ENCODE measurements at places on chromosomes 1 and 21.

DNA sequence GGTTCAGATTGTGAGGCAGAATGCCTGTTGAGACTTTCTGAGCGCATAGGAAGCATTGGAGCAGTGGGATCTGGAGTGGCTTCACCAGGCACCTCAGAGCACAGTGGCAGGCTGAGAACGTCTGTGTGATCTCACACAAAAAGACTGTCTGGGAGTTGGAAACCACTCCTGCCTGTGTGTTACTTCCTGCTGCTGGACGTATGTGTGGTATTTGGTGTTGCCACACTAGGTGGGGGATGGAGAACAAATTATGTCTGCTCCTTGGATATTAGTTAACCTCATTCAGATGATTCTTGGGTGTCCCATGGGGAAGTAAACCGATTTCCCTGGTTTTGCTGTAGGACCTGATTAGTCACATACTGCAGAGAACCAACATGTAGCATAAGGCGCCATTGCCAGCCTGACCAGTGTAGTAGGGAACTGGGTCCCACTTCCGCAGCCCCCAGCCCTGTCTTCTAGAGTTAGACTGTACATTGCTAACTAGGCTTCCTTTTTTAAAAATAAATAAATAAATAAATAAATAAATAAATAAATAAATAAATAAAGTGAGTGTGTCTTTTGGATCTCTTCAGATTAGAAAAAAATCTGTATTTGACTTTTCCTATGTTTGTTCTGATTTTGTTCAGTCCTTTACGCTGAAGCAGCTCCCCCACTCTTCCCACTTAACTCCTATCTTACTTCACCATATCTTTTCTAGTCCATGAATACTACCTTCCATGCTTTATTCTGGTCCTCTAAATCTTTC is 26.9 kb downstream of the UCK2 start:
- DNase-seq = no peak

DNA sequence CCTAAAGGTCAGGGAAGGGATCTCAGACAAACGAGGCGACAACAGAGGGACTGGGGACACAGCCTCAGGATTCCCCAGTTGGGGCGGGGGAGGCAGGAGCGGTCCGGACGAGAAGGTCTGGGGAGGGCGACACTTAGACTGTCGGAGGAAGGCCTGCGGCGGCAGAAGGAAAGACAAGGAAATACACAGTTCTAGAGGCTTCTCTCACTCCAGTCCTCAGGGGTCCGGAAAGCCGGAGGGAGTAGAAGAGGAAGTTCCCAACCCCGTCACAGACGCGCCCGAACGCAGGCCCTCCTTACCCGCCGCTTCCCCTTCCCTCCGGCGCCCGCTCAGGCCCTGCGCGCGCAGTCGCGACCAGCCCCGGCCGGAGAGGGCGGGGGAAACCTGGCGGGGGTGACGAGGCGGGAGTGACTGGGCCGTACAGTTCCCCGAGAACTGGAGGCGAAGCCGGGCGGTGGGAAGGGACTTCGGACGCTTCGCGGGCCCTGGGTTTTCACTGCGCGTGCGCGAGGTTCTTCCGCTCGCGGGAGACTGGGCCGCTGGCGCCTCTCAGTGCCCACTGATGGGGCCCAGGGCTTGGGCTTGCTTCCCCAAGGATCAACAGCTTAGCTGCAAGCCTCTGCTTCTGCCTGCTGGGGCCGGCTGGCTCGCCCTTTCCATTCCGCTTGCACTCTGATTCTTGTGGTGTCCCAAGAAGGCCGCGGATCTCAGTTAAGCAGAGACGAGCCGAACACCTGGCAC is at the start of gene IPP:
IPP (minus strand) TSS at position 356 of the 741 bp plus-strand sequence. CDS start 4,242 bp downstream, outside the sequence.
- DNase-seq = peak; percentile 100

DNA sequence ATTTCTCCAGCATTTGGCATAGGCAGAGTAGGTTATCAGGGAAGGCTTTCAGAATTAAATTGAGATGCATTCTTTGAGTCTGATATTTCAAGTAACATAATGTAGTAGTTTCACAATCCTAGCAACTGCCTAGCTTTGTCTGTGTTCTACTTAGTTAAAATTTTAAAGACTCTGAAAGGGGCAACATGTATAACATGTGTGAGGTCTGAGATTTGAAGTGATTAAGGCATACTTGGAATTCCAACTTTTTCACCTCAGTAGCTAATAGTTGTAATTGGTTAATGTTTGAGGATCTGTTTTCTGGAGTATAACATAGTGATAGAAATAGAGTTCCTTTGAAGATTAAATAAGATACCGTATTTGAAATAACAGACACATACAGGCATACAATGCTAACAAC is 335.2 kb upstream of the BEND5 start:
- no peak for DNase-seq

DNA sequence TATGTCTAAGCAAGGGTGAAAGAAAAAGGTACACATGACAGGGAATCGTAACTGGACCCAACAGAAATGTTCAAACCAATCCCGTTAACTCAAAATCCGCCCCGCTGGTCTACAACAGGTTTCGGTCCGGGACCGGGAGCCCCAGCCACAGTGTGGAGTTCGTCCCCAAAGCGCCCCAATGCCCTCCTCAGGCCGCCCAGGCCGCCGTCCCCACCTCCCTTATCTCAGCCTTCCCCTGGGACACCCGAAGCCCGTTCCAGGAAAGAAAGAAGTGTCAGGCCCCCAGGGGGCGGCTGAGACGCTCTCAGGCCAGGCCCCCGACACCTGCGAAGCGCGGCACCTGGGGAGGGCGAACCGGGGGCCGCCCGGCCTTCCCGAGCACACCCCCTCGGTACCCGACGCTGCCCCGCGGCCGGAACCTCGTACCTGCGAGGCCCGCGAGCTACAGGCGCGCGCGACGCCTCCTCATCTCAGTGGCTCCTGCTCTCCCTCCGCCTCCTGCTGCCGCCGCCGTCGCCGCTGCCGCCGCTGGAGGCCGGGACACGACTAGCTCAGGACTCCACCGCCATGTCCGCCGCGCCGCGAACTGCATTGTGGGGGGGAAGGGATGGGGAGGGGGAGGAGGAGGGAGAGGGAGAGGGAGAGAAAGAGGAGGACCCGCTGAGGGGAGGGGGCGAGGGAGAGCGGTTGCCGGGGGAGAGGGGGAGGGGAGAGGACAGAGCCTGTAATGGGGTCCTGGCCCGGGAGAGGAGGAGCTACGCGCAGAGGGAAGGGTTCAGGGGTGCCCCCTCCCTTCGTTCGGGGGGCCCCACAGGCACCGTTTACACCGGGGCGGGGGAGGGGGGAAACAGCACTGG is at the start of gene TUT4:
TUT4 (minus strand) TSS at position 588 of the 857 bp plus-strand sequence. CDS start 26,812 bp downstream, outside the sequence.
- DNase-seq = peak; percentile 95

DNA sequence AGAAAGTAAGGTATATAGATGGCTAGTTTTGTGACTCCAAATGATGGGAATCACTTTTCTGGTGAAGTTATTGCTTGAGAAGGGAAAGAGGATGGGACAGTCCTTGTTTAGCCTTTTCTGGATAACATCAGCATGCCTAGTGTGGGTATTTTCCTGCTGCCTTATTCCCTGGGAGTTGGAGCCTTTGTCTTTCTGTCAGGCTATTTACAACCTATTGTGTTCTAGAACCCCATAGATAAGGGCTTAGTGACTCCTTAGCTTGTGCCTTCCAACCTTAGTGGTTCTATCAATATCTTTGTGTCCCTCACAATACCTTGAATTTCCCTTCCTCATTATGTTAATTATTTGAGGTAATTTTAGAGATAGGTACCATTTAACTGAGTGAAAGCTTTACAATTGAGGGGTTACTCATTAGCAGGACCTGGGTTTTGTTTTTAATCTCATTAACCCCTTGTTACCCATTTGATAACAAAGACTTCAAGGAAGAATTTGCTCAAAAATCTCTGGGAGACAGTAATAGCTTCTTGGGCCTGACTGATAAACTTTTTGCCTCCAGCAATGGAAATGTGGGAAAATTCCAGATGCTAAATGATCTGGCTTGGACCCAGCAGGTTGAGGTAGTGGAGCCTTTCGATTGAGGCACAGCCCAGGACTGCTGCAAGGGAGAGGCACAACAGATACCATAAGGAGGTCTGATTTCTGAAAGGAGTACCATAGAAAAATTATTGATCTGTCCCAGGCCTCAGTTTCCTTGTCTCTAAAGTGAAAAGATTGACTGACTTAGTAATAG is 49.0 kb downstream of the CACHD1 start:
- no peak for DNase-seq

- DNase-seq = no peak
These were observed 180.0 kb downstream of the TNR start for GRCh38 chr1:175563236-175563895.

GRCh38 chr1:93489756-93490155 is 41.8 kb downstream of the FNBP1L start:
- DNase-seq = no peak

DNA sequence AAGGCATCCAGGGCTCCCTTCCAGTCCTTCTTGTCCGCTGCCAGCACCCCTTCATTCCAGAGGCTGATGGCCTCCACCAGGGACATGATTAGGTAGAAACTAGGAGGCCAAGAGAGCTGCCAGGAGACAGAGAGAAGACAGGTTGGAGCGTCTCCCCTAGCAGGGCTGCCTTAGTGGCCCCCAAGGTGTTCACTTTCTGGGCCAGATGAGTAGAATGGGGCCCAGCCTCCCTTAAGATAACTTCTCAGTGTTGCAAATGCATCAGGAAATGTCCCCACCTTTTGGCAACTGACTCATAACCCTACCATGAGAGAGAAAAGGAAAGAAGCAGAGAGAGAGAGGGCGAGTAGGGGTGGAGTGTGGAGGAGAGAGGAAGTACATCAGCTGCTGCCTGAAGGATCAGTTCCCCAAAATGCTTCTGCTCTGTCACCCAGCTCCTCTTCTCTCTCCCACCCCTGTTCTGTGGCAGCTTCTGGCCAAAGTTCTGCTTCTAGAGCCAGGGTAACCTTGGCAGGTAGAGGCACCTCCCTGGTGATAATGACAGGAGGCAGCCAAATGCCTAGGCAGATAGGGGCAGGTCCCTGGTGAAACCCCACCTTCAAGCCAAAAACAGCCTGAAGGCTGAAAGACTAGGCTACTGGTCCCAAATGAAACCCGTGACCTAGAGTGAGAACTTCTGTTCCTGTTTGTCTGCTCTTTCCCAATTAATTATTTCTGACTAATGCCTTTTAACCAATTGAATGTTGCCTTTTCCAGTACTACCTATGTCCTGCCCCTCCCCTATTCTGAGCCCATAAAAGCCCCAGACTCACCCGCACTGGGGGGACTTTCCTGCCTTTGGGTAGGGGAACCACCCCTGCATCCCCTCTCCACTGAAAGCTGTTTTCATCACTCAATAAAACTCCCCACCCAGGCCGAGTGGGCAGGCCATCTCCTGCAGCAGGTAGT is at the start of gene NCF2:
NCF2 (minus strand) TSS at position 216 of the 948 bp plus-strand sequence; CDS start at position 86, 130 bp downstream.
- DNase-seq = peak; percentile 83

Data from spleen (tissue), 13 donors.